ENCODE measurements at places on chromosomes 1 and 21.

DNA sequence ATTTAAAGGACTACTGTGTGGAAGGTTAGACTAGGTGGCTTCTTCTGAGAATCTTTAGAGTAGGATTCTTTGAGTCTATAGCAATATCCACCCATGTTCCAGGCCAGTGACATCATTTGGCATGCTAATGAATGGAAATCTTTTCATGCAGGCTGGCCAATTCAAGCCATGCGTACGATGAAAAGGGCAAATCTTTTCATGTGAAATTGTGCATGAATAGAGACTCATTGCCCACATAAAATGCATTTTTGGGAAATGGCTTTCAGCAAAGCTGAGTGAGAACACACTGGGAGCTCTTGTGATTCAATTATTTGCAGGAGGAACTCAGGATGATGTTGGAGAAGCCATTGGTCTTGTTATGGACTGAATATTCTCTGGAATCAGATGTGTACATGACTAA, 324.9 kb upstream of the DAB1 start:
- no peak for DNase-seq

- DNase-seq: no peak
Observed at GRCh38 chr1:53643881-53644390, 95.0 kb downstream of the GLIS1 start.

- DNase-seq: no peak
Observed at GRCh38 chr1:97053268-97053667, 331.7 kb downstream of the PTBP2 start.

- no peak for DNase-seq
Observed at GRCh38 chr1:121471523-121471922, 286.7 kb downstream of the SRGAP2C start.

- DNase-seq: no peak
Observed at GRCh38 chr1:115632251-115633026, 9.3 kb upstream of the VANGL1 start.

DNA sequence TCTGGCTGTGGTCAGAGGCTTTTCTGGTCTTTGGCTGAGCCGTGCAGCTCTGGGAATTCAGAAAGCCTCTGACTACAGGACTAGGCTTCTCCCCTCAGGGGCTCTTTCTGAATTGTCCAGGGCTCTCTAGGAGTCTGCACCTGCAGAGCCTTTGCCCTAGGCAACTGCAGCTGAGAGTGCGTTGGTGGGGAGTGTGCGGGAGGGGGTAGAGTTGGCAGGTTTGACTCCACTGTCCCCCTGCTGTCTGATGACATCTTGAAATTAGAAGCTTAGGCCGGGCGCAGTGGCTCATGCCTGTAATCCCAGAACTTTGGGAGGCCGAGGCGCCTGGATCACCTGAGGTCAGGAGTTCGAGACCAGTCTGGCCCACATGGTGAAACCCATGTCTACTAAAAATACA, 32.9 kb downstream of the KIAA1614 start:
- DNase-seq: no peak

- DNase-seq: no peak
Observed at GRCh38 chr1:2605509-2606395, 19.2 kb downstream of the PRXL2B start.

- no peak for DNase-seq
Observed at GRCh38 chr21:18518054-18518481, 114.5 kb upstream of the TMPRSS15 start.

DNA sequence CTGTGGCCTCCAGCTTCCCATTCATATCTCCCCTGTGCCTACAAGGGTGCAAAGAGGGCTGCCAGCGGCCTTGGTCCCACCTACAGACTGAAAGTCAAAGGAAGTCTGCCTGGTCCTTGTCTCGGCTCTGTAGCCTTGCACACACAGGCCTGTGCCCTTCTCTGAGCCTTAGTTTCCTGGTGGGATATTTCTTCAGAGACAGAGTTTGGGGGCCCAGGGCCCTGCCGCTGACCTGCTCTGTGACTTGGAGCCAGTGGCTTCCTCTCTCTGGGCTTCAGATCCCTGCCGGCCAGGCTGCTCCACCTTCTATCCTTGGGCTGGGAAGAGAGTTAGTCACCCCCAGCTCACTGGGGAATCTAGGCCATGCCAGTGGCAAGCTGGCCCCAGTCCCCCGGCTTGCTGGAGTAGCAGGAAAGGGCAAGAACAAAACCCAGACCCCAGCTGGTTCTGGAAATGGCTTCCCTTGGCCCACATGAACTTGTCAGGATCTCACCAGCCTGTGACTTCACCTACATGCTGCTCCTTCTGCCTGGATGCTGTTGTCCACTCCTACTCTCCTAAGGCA, 1.0 kb upstream of the TMEM61 start:
- DNase-seq: no peak

GRCh38 chr21:32096411-32096810, 182.4 kb downstream of the MIS18A start:
- no peak for DNase-seq

GRCh38 chr1:35884934-35885333, 1.9 kb downstream of the AGO1 start:
- no peak for DNase-seq

DNA sequence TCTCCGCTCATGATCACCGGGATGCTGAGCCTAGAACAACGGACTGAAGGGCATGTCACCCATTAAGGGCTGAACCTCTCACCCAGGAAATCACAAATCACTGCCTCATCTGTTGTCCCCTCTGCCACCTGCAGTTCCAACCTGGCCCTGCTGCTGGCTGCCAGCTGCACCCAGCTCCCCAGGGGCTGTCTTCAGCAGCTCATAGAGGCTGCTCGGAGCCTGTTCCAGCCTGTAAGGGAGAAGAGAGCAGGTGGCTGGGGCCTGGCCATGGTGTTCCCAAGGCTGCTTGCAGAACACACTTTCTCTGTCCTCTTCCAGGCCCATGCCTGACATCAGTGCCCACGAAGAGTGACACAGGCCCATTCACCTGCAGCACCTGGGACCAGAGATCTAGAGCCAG, 44.5 kb upstream of the DISP3 start:
- DNase-seq: no peak

- DNase-seq: no peak
Observed at GRCh38 chr1:212078826-212079225, 43.3 kb downstream of the DTL start.

- DNase-seq: no peak
Observed at GRCh38 chr1:9842781-9843575, 19.2 kb upstream of the CLSTN1 start.

GRCh38 chr1:194477908-194478307, 1291.5 kb upstream of the B3GALT2 start:
- DNase-seq: no peak

DNA sequence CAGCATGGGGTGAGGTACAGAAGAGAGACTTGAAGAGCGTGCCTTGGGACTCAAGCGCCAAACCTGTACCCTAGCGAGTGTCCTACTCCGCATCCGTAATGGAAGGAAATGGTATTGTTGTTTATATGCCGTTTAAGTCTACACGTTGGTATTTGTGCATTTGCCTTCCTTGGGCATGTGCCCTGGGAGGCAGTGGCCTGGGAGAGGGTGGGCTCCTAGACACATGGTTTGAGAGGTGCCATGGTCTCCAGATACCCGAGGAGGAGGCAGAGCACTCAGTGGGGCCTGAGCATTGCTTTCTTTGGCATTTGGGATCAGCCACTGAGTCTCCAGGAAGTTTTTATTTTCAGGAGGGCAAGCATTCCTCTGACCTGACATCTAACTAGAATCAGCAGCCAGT, 6.5 kb downstream of the ZNF672 start:
- DNase-seq: no peak

GRCh38 chr1:165851034-165851658, 23.7 kb downstream of the UCK2 start:
- DNase-seq: no peak

DNA sequence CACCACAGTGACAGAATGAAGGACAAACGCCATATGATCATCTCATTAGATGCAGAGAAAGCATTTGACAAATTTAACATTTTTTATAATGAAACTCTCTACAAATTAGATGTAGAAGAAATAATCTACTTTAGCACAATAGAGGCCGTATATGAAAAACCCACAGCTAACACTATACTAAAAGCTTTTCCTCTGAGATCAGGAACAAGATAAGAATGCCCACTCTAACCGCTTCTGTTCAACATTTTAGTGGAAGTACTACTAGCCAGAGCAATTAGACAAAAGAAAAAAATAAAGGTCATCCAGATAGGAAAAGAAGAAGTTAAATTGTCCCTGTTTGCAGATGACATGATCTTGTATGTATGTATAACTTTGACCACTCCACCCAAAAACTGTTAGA, 109.7 kb downstream of the SLC35F3 start:
- no peak for DNase-seq

GRCh38 chr1:112298558-112298957, 97.5 kb upstream of the CTTNBP2NL start:
- no peak for DNase-seq

- DNase-seq: no peak
Observed at GRCh38 chr1:209355415-209355814, 228.1 kb upstream of the CAMK1G start.

- DNase-seq: no peak
Observed at GRCh38 chr1:101139821-101140718, 96.7 kb upstream of the S1PR1 start.

GRCh38 chr1:95384567-95384966, 150.6 kb downstream of the RWDD3 start:
- DNase-seq: no peak

GRCh38 chr1:226712742-226713419, 26.2 kb downstream of the ITPKB start:
- no peak for DNase-seq

DNA sequence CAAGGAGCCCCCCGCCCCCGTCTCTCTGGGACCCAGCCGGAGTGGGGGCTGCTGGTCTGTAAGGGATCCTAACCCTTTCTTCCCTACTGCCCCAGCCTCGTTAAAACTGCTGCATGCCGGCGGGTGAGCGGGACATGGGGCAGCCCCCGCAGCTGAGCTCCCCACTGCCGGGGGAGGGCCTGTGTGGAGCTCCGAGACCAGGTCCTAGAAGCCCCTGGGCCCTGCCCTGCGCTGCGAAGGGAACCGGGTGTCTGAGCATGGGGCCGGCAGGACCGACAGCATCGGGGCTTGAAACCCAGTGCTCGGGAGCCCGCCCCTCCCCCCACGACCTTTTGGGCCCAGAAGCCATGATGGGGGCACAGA, 9.2 kb upstream of the COL6A1 start:
- no peak for DNase-seq

GRCh38 chr1:74812180-74812541, 79.2 kb downstream of the TYW3 start:
- DNase-seq: no peak

- DNase-seq: no peak
Observed at GRCh38 chr1:55053265-55053954, 14.1 kb downstream of the PCSK9 start.

- DNase-seq: no peak
Observed at GRCh38 chr1:242871471-242872030, 347.1 kb upstream of the PLD5 start.

DNA sequence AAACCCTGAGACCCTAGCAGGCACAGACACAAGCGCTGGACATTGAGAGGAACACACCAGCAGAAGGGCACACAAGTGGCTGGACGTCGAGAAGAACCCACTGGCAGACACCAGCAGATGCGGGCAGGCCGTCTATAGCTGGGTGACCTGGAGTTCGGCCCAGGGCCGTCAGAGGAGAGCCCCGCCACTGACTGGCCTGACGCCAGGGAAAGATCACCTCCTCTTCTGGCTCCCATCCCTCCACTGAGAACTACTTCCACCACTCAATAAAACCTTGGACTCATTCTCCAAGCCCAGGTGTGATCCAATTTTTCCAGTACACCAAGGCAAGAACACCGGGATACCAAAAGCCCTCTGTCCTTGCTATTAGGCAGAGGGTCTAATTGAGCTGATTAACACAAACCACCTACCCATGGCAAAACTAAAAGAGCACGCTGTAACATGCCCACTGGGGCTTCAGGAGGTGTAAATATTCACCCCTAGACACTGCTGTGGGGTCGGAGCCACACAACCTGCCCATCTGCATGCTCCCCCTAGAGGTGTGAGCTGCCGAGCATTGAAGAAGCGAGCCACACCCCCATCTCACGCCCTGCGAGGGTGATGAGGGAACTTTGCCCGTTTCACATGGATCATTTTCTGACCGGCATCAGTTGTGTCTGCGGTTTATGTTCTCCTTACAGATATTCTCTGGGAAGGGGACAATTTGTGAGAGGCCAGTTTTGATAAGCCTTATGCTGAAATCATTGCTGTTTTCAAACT, 104.8 kb downstream of the HLX start:
- no peak for DNase-seq

GRCh38 chr1:58964428-58964827, 180.6 kb upstream of the JUN start:
- no peak for DNase-seq

DNA sequence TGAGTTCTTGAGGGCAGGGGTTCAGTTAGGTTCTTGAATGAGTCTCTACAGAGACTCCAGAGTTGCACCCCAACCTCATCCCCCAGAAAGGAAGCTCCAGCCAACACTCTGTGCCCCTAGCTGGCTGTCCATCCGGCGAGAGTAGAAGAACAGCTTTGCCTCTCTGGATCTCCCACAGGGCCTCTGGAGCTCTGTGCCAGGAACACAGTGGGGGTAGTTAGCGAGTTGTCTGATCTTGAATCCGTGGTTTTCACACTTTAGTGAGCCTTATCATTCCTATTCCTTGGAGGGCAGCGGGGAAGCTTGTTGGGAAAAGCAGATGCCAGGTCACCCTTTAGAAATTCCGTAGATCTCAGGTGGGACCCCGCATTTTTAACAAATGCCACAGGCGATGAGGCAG, 45.0 kb downstream of the STUM start:
- no peak for DNase-seq

DNA sequence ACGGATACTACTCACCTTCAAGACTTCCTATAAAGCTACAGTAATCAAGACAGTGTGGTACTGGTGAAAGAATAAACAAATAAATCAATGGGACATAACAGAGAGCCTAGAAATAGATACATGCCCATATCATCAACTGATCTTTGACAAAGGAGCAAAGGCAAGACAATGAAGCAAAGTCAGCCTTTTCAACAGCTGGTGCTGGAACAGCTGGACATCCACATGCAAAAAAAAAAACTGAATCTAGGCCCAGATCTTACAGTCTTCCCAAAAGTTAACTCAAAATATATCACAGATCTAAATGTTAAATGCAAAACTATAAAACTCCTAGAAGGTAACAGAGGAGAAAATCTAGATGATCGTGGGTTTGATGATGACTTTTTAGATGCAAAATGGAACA, 170.3 kb downstream of the MIS18A start:
- no peak for DNase-seq

GRCh38 chr1:14504517-14504916, 94.0 kb upstream of the KAZN start:
- DNase-seq: no peak
